ENCODE measurements at places on chromosomes 13 and 19. TPM values are rescaled to one million over a fixed set of nuclear protein-coding genes. Genes with fewer than 3 reads are reported as not detected.

- no peak for DNase-seq
Measured at GRCh38 chr13:76293346-76293745, 592.9 kb downstream of the KCTD12 start.

DNA sequence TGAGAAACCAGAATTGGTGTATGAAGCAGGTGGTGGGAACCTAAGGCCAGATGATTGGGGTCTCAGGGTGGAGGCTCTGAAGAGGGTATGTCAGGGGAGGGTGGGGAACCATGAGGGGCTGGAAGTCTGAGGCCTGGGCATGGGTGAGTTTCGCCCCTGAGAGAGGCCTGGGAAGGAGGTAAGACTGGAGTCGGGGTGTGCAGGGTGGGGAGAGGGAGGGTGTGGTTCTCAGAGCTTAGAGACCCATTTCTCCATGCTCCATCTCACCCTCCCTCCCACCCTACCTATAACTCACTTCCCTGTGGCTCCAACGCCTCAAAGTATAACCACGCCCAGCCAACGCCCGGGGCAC, 1.0 kb upstream of the KLHL26 start:
- no peak for DNase-seq

The PSG1 gene
- not detected for total RNA-seq

The ZNF135 gene
- total RNA-seq: 2.5 TPM

GRCh38 chr13:113393226-113393562, 29.3 kb upstream of the GRTP1 start:
- DNase-seq: no peak

DNA sequence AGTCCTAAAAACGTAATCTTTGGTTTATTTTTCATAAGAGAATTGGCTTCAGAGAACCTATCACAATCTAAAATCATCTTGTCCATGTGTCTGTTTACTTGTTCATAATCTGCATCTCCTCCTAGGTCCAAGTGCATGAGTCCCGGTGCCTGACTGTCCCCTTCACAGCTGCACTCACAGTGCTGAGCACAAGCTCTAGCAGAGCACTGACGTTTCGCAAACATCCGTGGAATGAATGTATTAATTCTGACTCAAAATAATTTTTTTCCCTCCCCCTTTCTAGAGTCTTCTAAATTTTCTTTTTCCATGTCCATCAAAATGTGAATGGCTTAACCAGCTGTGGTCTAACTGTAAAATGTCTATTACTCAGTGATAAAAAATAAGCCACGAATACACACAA, 245.5 kb upstream of the TSHZ3 start:
- DNase-seq: no peak

- DNase-seq: no peak
Measured at GRCh38 chr13:48636550-48636949, 17.2 kb upstream of the CYSLTR2 start.

All from left cardiac atrium (tissue), 4 donors.